Sigmoid colon (tissue), 7 donors: ENCODE measurements at places on chromosomes 3 and 15. TPM values are rescaled to one million over a fixed set of nuclear protein-coding genes. Genes with fewer than 3 reads are reported as not detected.

- no peak for DNase-seq
Measured at GRCh38 chr3:13851091-13851849, 28.6 kb downstream of the WNT7A start.

Gene CHL1
- total RNA-seq: 86.7 TPM

Gene SLC27A2
- not detected for total RNA-seq

DNA sequence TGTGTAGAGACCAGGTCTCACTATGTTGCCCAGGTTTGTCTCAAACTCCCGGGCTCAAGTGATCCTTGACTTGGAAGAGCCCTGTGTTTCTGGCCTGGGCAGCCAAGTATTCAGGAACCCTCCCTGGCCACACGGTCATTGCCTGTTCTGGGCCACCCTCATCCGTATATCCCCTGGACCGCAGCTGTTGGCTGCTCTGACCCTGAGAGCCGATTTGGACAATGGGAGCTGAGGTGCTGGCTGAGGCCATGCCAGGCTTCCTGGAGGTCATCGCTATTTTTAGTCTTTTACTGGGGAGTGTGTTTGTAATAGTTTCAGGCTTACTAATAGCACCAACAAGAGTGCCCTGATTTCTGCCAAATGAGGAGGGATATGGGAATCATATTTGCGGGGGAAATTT lies 60.7 kb downstream of the ADAMTS7 start:
- DNase-seq: peak; percentile 65

- DNase-seq: no peak
Measured at GRCh38 chr3:105062853-105063252, 303.9 kb upstream of the ALCAM start.

- DNase-seq: no peak
Measured at GRCh38 chr15:88388686-88389085, 78.5 kb downstream of the MRPL46 start.

Gene PLD1
- 19.9 TPM for total RNA-seq

GRCh38 chr3:22089284-22089683 lies 338.3 kb upstream of the ZNF385D start:
- no peak for DNase-seq

DNA sequence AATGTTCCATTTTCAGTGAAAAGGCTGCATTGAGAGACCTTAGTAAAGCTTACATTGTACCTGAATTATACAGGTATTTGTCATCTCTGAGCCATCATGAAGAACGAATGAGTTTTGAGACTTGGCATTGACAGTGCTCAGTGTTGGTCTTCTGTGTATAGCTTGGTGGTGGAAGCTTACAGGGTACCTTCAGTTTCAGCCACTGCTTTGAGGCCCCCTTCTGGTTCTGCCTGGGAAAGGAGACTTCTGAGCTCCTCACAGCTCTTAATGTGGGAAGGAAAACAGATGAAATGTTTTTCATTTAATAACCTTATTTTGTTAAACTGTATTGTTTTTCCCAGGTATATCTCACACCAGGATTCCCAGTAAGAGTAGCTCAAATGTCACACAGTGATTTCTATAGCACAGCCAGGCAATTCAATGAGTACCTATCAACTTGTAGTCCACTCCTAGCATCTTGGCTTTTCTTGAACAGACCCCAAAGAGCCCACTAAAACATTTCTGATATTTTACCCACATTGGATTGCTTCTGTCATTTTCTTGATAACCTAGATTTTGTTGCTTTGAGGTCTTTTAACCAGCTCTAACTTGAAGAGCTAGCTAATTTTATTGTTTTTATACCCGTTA lies 5.6 kb downstream of the SERPINI1 start:
- DNase-seq: no peak

DNA sequence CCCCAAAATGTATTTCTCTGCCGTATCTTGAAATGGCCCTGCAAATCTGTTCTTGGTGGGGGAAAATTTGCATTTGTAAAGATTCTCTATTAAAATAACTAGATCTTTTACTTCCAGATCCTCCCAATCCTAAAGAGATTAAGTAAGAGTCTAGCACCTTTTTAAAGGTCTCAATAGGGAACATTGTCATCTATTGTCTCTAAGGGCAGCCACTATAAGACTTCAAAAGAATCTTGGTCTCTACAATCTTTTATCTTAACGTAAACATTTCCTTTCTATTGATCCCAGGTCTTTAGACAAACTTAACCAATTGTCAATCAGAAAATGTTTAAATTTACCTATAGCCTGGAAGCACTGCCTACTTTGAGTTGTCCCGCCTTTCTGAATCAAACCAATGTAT lies 1313.3 kb downstream of the ROBO2 start:
- DNase-seq: no peak

DNA sequence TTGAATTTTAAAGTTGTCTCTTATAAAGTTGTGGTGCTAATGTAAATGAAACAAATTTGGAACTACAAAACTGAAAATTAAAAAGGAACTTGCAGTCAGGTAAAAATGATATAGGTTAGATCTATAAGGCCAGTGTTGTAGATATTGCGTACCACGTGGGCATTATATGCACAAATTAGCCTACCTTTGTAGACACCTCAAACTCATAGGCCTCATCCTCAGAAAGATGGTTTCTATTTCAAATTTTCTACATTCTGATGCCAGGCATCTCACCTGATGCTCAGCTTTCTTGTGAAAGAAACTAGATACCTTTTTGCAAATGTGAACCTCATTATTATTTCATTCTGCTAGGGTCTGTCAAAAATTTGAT lies 25.6 kb downstream of the TMEM207 start:
- no peak for DNase-seq

GRCh38 chr3:149215515-149215914 lies 6.1 kb downstream of the CP start:
- no peak for DNase-seq

GRCh38 chr3:67461667-67462142 lies 192.7 kb downstream of the SUCLG2 start:
- no peak for DNase-seq

DNA sequence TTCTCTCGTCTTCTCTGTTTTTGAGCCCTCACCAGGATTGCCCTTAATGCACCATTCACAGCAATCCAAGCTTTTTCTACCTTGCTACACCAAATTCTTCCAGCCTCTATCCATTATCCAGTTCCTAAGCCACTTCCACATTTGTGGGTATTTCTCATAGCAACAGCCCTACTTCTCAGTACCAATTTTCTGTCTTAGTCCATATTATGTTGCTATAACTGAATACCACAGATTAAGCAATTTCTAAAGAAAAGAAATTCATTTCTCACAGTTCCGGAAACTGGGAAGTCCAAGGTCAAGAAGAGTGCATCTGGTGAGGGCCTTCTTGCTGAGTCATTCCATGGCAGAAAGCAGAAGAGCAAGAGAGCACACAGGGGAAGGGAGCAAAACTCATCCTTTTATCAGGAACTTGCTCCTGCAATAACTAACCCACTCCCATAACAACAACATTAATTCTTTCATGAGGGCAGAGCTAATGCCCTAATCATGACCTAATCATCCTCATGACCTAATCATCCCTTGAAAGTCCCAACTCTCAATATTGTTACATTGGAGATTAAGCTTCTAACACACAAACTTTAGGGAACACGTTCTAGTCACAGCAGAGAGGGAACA lies 9.7 kb upstream of the EIF1B start:
- no peak for DNase-seq
